Activated CD4-positive, alpha-beta memory T cell treated with anti-CD3 and anti-CD28 coated beads for 36 hours (primary cell): ENCODE measurements at places on chromosomes 4 and X. TPM values are rescaled to one million over a fixed set of nuclear protein-coding genes. Genes with fewer than 3 reads are reported as not detected.
A peak's percentile ranks its signal among the peaks of the same experiment; 100 is the strongest.

DNA sequence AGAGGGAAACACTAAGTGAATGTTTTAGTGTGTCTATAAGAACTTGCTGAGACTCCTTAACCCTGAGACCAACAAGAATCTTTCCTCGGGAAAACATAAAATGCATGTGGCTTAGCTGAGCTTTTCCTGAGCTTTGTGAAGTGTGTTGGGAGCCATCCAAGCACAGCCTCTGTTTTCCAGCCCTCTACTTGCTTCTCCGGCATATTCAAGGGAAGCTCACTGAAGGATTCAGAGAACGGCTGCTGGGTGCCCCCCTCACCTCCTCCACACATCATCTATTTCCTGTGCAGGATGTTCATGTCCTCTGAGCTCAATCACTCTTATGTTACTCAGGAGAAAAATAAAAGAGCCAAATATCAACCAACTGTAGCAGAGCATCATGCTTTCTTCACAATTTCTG, 492.1 kb downstream of the IL15 start:
- no peak for DNase-seq

GRCh38 chr4:48570646-48571220, 80.7 kb downstream of the ZAR1 start:
- DNase-seq: no peak

- DNase-seq: no peak
These were observed 555.4 kb upstream of the PITX2 start for GRCh38 chr4:111178231-111178630.

DNA sequence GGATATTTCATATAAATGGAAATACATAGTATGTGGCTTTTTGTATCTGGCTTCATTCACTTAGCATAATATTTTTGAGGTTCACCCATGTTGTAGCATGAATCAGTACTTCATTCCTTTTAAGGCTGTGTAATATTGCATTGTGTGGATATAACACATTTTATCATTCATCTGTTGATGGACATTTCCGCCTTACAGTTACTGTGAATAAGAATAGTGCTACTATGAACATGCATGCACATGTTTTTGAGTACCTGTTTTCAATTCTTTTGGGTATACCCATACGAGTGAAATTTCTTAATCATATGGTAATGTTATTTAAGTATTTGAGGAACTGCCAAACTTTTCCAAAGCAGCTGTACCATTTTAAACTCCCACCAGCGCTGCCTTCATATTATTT, 539.6 kb upstream of the DIPK2B start:
- DNase-seq: no peak

Gene STATH
- not detected for total RNA-seq

- no peak for DNase-seq
These were observed 511.5 kb upstream of the GALNT7 start for GRCh38 chr4:172657081-172657480.

Gene ABCG2
- total RNA-seq: 0.81 TPM

GRCh38 chr4:6824071-6824470, 41.5 kb downstream of the KIAA0232 start:
- DNase-seq: no peak

DNA sequence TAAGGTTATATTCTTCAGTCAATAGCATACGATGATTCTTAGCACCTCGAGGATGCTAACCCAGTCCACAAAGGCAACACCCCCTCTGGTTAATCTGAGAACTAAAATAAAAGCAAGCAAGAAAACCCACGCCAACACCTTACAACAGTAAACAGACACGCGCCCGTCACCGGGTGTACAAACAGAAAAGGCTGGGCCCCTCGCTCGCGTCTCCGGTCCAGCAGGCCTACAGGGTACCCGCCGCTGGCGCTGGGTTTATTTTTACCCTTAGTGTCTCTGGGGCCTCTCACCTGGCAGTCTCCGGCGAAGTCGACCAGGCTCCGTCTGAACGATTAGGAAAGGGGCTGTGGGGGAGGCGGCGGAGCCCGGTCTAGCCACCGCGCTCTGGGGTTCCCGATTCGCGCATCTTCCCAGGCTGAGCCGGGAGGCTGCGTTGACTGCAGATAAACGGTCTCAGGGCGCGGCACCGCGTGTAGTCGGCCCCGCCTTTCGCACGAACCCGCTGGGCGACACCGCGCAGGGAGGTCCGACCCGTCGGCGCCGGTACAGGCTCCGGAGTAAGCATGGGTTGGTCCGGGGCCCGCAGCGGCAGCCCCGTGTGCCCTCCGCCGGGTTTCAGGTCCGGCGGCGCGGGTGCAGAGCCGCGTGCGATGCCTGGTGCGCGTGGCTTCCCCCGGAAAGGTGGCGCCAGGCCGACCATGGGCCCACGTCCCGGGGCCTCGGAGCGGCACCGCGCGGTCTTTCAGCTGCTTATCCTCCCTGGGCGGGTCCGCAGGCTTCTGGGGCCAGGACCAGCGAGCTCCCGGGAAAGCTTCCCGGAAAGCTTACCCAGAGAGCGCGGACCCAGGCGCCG, 441 bp downstream of the SLC9B2 start:
- peak; percentile 72 for DNase-seq

DNA sequence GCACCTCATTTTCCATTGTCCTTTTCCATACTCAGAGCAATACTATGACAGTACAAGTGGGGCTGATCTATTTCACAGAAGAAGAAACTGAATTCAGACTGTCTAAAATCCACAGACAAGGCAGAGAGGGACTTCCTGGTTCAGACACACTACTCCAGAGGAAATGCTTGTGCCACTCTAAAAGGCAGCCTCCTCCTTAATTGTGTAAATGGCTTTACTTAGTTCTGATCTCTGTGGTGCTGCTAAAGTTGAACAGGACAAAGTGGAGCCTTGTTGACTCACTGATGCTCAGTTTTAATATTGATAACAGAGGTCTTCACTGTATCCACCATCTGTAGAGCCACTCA, 122.4 kb downstream of the KIT start:
- DNase-seq: no peak

Gene MAGEA12
- total RNA-seq: not detected

GRCh38 chrX:54496517-54496852, 451 bp upstream of the FGD1 start:
- DNase-seq: no peak

- DNase-seq: peak; percentile 59
These were observed 566 bp downstream of the CORIN start for GRCh38 chr4:47837094-47837907.

DNA sequence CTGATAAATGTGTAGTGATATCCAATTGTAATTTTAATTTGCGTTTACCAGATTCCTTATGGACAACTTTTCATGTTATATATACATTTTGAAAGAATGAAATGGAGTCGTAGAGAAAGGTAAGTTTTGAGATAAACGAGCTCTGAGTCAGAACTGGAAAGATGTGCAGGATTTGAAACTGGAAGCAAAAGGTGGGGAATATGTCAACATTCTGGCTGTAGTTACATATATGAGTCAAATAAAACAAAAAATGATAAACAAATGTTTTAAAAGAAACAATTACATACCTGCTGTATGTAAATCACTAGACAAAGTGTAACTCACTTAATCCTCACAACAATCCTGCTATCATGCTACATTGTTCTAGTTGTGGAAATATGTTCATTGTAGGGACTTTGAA, 84.0 kb downstream of the LPAR4 start:
- no peak for DNase-seq

DNA sequence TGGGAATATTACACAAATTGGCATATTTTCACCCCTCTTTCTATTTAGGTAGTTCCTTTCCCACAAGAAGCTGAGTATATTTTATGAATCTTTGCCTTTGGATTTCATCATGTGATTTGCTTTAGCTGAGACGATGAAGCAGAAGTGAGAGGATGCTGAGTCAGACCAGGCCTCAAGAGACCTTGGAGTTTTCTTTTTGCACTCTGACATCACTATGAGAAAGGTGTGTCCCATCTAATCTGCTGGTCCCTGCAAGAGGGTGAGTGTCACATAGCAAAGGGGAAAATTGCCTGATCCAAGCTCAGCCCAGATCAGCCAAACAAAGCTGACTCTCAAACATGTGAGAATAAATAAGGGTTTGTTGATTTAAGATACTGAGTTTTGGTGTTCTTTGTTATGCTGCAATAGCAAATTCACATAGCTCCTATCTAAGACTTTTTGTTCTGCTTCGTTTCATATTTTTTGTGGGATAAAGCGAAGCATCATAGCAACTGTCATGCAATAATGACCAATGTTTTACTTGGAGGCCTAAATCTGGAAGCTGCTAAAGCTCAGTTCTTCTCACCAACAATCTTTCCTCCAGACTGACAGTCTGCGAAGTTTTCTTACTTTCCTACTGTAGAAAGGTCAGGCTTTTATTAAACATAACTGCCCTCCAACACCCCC, 176.9 kb downstream of the PDHA2 start:
- no peak for DNase-seq

DNA sequence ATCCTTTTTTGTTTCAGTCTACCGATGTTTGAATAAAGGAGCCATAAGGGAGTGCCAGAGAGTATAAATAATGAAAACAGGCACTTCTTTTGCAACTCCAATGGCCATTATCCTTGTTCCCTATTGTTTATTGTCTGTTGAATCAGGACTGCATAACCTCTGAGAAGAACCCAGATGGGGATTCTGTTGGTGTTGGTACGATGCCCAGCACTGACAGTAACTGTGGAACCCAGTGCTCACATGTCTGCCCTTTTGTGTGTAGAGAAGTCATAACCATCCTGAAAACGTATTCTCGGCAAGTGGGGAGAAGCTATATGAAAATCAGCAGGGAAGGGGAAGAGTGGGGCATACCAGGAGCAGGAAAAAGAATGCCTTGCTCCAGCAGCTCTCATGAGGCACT, 195.1 kb upstream of the EDNRA start:
- DNase-seq: no peak

GRCh38 chr4:65600656-65601055, 69.6 kb downstream of the EPHA5 start:
- DNase-seq: no peak

Gene PPEF1
- 0.15 TPM for total RNA-seq

Gene NLGN3
- 0.58 TPM for total RNA-seq

GRCh38 chrX:139905051-139905450, 27.8 kb downstream of the ATP11C start:
- no peak for DNase-seq

GRCh38 chr4:140609548-140610425, 41.0 kb upstream of the UCP1 start:
- no peak for DNase-seq

DNA sequence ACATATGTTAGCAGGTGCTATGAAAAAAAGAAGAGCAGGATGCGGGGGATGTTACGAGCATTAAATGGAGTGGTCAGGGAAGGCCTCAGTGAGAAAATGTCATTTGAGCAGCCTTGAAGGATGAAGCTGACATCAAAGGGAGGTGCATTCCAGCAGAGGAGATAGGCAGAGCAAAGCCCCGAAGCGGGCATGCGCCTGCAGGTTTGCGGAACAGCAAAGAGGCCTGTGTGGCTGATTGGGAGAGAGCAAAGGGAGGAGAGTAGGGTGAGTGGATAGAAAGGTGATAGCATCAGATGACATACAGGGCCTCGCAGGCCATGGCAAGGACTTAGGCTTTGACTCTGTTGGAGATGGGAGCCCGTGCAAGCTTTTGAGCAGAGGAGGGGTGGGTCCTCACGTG, 95.4 kb upstream of the GPR50 start:
- no peak for DNase-seq

Gene NPY2R
- total RNA-seq: not detected

- DNase-seq: no peak
These were observed at the start of gene RUFY3 for GRCh38 chr4:70721747-70722146. Gene RUFY3, plus strand, starts transcription at chr4:70721964. Its CDS starts 610 bp downstream, at chr4:70722574.

- DNase-seq: no peak
These were observed 132.6 kb downstream of the PACRGL start for GRCh38 chr4:20832826-20833225.

GRCh38 chrX:124555036-124555595, 208.8 kb downstream of the SH2D1A start:
- DNase-seq: no peak

- no peak for DNase-seq
These were observed 169.9 kb upstream of the NDP start for GRCh38 chrX:44143061-44143602.

- DNase-seq: no peak
These were observed 40.1 kb downstream of the EVC start for GRCh38 chr4:5750946-5751665.

DNA sequence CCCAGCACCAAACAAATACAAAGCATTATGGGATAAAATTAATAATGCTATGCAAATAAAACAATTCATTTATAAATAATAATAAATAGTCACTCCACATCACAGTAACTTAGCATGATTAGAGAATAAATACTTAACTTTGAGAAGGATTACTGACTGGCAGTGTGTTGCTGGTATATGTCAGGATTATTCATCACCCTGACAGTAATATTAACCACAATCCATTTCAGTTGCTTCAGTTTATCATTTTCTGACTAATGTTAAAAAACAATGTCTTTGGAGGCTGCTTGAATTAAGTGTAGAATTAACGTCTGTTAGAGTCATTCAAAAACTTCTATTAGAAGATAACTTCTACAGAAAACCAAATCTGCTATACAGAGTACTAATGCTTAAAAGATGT, 124.1 kb upstream of the MAB21L2 start:
- DNase-seq: no peak

Gene GPR34
- total RNA-seq: 0.24 TPM

GRCh38 chrX:105462186-105462585, 241.7 kb upstream of the TEX13A start:
- no peak for DNase-seq

- no peak for DNase-seq
These were observed 214.7 kb downstream of the QDPR start for GRCh38 chr4:17296921-17297890.

DNA sequence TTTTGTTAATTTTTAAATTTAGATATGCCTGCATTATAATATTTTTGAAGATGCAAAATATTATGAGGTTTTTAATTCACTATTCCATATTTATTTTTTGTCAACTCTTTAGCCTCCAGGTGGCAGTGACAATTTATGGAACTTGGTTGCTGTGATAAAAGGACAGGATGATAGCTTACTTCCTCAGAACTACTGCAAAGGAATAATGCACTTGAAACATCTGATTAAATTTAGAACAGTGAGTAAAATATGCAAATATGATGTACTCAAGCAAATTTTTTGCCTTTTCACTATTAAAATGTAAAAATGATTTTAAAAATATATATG, 45.1 kb downstream of the SPATA4 start:
- no peak for DNase-seq

Gene NAA11
- total RNA-seq: not detected

DNA sequence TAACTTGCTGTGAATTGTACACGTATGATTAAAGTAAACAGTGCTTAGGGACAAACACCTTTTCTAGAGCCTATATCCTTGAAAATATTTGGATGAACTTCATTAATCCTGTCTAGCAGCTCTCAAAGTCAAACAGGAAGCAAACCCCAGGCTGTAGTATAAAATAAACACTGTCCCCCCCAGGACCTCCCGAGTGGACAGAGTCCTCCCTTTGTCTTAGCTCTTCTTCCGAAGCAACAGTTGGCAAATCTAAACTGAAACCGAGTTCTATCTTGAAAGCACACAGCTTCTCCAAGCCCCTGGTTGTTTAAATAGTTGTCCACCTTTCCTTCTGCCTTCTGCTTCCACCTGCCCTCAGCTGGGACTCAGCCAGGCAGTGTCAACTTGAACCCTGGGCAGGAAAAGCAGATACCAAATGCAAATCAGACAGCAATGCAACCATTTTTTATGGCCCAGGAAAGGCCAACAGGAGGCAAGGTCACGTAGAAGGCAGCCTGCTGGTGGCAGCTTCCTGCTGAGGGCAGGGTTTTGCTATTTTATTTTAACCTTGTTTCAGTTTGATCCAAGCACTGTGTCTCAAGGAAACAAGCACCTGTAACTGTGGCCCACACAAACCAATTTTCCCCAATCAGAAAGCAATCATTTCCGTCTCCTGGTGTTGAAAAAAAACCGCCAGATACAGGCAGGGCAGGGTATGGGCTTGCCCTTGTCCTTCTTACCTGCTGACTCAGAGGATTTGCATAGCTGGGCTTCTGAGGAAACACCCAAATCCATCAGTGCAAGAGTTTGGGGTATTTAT, 110.3 kb upstream of the KIT start:
- DNase-seq: peak; percentile 13
